ENCODE measurements at places on chromosomes 2 and 18.

DNA sequence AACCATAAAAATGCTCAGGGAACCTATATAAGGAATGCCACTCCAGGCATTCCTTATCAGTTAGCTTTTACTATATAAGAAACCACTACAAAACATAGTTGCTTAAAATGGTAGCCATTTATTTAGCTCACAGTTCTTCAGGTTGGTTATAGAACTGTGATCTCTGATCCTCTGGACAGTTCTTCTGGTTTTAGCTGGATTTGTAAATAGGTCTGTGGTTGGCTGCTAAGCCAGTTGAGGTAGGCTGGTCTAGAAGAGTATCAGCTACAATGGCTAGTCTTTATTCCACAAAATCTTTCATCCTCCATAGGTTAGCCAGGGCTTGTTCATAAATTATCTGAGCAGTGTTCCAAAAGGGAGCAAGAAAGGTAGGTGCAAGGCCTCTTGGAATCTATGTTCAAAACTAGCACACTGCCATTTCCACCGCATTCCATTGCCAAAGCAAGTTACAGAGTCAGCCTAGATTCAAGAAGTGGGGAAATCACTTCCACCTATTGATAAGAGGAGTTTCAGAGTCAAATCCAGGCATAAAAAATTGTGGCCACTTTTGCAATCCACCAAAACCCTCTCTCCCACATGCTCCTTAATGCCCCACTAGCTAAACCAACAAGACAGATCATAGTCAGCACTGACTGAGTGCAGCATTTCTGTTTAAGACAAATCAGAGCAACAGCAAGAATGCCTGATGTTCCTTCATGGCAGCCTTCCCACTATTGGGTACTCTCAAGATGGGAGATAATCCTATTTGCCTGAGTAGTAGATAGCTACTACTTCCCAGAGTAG, 146.4 kb downstream of the IRS1 start:
- H3K36me3 ChIP-seq, result no peaks in the 10 kb centered on the region

DNA sequence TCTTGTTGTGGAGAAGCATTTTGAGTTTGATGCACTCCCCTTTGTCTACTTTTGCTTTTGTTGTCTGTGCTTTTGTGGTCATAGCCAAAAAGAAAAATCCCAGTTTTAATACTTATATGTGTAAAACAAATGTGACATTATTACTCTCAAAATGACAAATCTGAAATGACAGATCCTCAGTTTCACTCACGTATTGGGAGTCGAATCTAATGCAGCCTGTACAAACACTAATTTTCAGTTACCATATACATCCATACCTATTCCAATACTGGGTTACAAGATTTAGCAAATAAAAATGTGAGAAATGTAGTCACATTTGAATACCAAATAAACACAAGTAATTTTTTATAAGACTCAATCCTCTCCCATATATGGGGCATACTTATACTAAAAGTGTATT, 148.2 kb upstream of the ZNF516 start:
- H3K4me3 ChIP-seq, result no peak overlapping the region
- no peak overlapping the region for H3K27ac ChIP-seq
- peaks cover 3% of the 10 kb centered on the region for H3K4me1 ChIP-seq
- no peak for DNase-seq
- H3K36me3 ChIP-seq, result no peaks in the 10 kb centered on the region

DNA sequence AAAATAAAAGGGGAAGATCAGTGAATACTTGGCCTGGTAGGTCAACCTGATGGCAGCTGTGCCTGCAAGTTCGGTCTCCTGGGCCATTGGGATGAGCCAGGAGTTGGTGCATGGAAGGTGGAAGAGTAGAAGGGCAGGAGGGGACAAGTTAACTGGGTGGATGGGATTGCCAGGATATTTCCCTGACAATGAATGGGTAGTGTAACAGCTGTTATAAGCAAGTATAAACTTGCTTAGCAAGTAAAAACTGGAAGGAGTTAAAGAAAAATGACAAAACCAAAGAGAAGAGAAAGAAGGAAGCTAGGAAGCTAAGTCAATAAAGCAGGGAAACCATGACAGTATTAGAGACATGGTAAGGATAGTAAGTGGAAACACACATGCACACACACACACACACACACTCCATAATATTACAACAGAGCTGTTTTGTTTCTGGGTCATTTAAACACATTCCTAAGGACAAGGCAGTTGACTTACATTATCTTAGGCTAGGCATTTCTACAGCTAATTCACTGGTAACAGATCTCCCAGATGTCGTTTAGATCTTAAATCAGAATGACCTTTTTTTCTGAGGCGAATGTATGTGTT, 29.7 kb downstream of the MEP1B start:
- no peaks in the 10 kb centered on the region for H3K36me3 ChIP-seq
- H3K4me3 ChIP-seq, result no peak overlapping the region
- H3K27me3 ChIP-seq, result peaks cover 8% of the 10 kb centered on the region
- H3K4me1 ChIP-seq, result no peaks in the 10 kb centered on the region
- no peak for DNase-seq

DNA sequence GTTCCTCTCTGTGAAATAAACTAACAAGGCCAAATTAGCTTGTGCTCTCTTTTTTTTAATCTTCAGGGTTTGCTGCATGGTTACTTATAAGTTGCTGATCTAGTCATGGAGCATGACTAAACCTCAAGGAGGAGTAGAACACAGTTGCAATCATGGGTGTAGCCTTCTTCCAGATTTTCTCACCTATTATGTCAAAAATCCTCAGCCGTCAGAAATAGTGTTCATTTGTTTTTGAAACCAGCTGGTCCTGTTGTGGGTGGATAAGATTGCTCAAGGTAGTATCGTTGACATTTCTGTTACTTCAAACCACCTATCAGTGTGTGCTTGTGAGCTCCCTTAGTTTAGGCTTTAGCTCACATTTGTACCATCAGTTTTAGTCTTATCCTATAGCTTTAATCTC, 11.2 kb downstream of the RELCH start:
- no peak overlapping the region for H3K27ac ChIP-seq
- no peak overlapping the region for H3K4me3 ChIP-seq
- H3K27me3 ChIP-seq, result no peaks in the 10 kb centered on the region
- H3K4me1 ChIP-seq, result peaks cover 27% of the 10 kb centered on the region
- H3K36me3 ChIP-seq, result no peaks in the 10 kb centered on the region
- no peak for DNase-seq

- H3K36me3 ChIP-seq, result no peaks in the 10 kb centered on the region
- H3K4me1 ChIP-seq, result peaks cover 10% of the 10 kb centered on the region
- H3K27me3 ChIP-seq, result no peaks in the 10 kb centered on the region
- DNase-seq, result no peak
- H3K27ac ChIP-seq, result no peak overlapping the region
- H3K4me3 ChIP-seq, result peak overlapping the region; percentile 60
Measured at GRCh38 chr2:96838345-96839292, 5.2 kb downstream of the ANKRD23 start.

All from natural killer cell treated with Interleukin-12 subunit alpha and Interleukin-12 subunit beta and Interleukin-15 and Interleukin-18, amount 100 ng/mL, for 72 hours (primary cell).